ENCODE measurements at places on chromosomes 6 and 20. TPM values are rescaled to one million over a fixed set of nuclear protein-coding genes. Genes with fewer than 3 reads are reported as not detected.

Gene SLC12A5
- 0.43 TPM for total RNA-seq

Gene HSPA12B
- not detected for total RNA-seq

Gene GPR6
- total RNA-seq: not detected

Gene NTSR1
- total RNA-seq: not detected

Gene MCM3
- total RNA-seq: 326 TPM

Gene APMAP
- 94.6 TPM for total RNA-seq

Gene HLA-DOA
- 1.4 TPM for total RNA-seq

Gene HLA-DQB1
- not detected for total RNA-seq

GRCh38 chr20:57742507-57743181 is 32.8 kb upstream of the PMEPA1 start:
- no peak for DNase-seq

GRCh38 chr6:170067181-170067641 is 223.7 kb downstream of the DLL1 start:
- DNase-seq: peak; percentile 93

DNA sequence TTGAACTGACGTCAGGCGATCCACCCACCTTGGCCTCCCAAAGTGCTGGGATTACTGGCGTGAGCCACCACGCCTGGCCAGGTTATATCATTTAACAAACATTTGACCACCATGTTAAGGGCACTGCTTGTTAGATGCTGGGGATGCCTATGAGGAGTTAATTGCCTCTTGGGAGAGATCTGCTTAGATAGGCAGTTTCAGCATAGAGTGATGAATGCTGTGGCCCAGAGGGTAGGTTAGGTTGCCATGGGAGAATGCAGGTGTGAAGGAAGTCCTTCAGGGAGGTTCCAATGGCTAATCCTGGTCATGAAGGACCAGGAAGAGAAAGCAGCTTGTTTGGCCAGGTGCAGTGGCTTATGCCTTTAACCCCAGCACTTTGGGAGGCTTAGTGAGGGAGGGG is 17.0 kb downstream of the PHF20 start:
- DNase-seq: no peak

- DNase-seq: peak; percentile 51
These were observed 2.1 kb downstream of the GABRR2 start for GRCh38 chr6:89313006-89313405.

DNA sequence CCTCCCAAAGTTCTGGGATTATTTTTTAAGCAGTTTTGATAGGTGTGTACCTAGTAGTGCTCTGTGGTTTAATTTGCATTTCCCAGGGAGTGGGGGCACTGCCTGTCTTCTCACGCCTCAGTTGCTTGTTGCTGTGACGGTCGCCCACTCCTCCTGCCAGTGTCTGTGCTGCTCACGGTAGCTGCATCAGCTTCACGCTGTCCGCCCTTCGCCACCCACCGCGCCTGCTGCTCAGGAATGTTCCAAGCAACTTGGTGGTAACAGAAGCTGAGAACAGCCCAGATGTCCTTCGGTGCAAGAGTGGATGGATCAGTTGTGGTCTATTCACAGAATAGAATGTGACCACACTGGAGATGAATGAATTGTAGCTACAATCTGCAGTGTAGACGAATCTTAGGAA is 22.9 kb downstream of the DNAJC5 start:
- no peak for DNase-seq

- no peak for DNase-seq
These were observed 26.0 kb downstream of the ADRM1 start for GRCh38 chr20:62328684-62329388.

- DNase-seq: no peak
These were observed 8.7 kb downstream of the CTNNBL1 start for GRCh38 chr20:37702403-37703034.

GRCh38 chr6:117907601-117908245 is 659 bp downstream of the SLC35F1 start:
- no peak for DNase-seq

DNA sequence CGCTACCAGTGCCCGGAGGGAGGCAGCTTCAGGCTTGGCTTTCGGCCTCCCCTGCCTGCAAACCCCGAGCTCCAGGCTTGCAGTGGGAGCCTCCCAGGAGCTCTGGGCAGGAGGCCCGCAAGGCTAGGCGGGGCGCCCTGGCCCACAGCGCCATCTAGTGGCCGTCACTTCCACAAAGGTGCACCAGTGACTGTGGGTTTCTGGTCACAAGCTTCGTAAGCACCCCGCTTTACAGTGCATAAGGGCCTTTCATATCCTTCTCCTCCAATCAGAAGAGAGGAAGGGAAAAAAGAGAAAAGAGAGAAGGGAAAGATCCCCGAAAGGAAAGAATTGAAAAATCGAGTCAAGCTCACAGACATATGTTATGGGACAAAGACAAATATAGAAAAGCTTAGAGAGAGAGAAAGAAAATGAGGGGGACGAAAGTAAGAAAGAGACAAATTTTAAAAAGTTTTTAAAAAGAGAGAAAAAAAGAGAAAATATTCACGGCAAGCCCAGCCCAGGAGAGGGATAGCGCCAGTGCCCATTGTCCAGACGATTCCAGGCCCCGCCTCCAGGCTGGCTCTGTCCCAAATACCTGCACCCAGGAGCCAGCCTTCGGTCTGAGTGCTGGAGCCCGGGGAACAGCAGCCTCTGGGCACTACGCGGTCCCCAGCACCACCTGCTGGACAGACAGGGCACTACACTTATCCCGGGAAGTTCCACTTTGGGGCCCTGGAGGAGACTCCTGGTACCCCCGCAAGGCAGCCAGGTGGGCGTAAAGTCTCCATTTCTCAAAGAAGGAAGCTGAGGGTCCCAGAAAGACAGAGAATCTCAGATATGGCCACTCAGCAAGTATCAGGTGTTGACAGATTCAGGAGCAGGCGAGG is 207.1 kb downstream of the PREX1 start:
- peak; percentile 81 for DNase-seq

GRCh38 chr6:151140767-151141166 is 99.0 kb upstream of the AKAP12 start:
- DNase-seq: no peak

DNA sequence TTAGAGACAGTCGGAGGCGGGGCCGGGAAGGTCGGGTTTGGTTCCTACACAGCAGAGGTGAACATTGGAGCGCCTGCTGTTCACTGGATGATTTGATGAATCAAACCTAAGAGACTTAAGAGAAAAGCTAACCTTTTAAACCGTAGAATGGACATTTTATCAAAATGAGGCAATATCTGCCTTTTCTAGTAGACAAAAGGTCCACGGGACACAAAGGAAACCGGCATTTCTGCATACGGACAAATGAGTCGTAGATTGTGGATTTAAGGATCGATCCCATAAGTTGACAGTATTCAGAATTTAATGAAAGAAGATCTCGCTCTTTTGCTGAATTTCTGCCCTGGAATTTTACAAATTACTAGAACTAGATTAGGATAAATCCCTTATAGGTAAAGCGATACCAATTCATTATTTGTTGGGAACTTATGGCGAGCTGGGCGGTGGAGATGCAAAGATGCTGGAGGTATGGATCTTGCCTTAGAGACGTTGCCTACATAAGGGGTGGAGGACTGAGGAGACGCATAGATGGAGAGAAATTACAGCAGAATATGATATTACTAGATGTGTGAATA is 400 bp downstream of the PAK1IP1 start:
- no peak for DNase-seq

DNA sequence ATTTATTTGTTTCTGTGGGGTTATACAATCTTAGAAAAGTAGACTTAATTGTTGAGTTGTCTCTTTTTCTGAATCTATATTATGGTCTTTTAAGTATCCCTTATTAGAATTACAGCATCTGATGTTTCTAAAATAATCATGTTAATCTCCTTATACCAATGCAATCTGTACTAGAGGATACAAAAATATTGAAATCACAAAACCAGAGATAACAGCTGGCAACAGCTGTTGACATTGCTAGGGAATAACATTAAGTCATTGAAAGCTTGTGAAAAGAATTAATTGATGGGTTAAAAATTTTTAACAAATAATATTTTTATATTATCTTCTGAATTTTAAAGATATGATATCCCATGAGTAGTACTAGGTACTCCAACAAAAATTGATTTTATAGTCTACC is 162.6 kb downstream of the COL19A1 start:
- no peak for DNase-seq

DNA sequence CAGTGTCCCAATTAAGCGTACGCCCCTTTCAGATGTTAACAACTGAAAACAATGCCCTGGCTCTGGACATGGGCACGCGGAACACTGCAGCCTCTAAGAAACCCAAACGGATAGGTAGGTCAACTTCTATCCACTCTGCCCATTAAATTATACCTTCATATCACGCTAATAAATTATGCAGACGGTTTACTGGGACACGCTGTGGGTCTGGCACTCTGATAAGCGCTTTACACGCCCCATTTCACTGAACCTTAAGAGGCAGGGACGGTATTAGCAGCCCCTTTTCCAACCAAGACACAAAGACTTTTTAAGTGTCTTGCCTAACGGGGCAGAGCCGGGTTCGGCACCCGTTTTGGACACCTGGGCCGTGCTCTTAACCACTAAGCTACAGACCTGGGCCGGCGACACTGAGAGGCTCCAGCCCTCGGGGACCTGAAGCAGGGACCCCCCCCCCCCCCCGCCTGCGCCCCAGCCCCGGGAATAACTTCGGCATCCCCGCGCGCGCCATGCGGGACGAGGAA is 744 bp downstream of the STAU1 start:
- DNase-seq: peak; percentile 24

- no peak for DNase-seq
These were observed 166.0 kb downstream of the LMBRD1 start for GRCh38 chr6:69630767-69631166.

- no peak for DNase-seq
These were observed 1.4 kb downstream of the PHF20 start for GRCh38 chr20:35773154-35773751.

- no peak for DNase-seq
These were observed 217.9 kb upstream of the FOXA2 start for GRCh38 chr20:22802296-22802695.

DNA sequence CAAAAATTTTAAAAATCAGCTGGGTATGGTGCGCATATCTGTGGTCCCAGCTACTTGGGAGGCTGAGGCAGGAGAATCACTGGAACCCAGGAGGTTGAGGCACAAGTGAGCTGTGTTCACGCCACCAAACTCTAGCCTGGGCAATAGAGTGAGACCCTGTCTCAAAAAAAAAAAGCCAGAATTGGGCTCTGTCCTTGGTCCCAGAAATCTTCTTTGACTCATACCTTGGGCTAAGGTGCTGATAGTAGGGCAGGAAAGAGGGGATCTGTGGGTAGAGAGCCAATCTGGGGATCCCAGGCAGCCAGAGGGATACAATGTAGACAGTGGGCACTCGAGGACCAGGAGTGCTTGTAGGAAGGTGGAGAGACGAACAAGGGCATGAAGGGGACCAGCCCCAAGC is 13.3 kb downstream of the ETV7 start:
- DNase-seq: no peak

- peak; percentile 47 for DNase-seq
These were observed 48.5 kb downstream of the FNDC1 start for GRCh38 chr6:159217595-159218275.

DNA sequence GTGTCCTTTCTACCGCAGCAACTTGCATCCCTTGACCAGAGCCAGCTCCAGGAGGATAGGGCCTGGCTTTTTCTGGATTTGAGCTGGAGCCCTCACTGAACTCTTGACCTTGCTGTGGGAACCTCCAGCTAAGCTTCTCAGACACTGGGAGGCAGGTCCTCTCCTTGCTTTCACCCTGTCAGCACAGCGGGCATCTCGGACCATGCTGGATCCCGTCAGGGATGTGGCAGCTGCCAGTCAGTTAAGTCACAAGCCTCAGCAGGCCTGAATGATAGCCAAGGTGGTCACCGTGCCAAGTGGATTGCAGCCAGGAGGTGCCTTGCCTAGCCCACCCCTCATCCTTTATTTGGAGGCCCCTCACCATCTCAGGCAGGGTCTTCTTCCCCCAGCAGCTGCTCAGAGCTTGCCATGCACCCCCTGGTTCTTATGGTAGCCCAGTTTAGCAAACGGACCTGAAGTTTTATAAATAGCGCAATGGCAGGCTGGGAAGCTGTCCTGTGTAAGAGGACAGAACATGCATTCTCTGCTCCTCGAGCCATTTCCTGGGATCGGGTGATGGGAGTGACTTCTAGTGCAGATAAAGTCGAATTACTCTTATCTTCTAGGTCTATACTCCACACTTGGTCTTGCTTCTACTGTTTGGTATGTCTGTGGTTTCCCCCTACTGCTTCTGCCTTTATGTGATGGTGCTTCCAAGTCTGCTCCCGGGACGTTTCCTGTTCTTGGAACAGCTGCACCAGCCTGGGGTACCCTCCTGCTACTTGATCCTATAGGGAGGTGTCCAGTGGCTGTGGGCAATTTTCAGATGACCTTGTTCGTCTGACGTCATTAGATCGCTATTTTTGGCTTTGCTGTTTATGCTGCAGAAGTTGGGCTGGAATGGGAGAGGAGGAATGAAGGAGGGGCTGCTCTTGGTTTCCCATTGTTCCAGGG is 7.1 kb upstream of the MYLK2 start:
- no peak for DNase-seq

DNA sequence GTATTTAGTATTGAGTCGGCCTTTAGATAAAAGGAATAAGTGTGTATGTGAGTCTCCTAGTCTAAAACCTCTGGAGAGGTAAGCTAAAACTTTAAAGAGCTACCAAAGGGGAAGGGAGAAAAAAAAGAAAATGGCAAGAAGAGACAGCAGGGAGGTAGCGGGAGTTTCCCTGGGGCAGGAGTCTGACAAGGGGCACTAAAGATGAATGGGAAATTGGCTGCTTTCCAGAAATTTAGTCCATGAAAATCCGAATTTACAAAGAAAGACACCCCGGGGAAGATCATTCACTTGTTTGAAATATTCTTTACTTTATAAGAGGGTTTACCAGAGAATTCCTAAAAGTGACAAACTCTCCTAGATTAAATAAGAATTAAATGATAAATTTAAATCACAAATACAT is 19.3 kb downstream of the RMND1 start:
- DNase-seq: no peak

DNA sequence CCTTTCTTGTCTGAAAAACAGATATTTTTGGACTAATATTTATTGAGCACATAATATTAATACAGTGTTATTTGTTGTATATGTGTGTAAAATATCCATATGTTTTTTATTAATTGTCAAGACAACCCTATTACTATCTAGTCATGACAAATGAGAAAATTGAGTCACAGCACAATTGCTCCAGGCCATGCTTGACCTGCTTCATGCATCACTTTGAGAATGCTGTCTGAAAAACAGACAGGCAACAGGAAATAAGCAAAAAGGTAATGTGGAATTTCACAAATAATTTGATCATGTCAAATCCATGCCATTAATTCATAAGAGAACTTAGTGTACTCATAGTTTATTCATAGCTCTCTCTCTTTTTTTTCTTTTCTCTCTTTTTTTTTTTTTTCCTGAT is 246.5 kb downstream of the RIMS1 start:
- DNase-seq: no peak

DNA sequence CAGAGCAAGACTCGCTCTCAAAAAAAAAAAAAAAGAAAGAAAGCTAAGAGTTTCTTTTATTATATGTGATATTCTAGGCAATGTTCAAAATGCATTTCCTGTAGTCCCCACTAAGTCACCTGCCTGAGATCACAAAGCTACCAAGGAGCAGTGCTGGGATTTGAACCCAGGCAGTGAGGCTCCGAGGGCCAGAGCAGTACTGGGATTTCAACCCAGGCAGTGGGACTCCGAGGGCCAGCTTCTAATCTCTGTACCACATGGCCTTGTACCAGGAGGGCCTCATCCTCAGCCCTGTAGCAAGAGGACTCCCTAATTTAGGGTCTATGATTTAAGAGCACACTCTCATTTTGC is 39.7 kb downstream of the ZMYND8 start:
- no peak for DNase-seq

All from G401 (cell line).